ENCODE measurements at places on chromosomes 2 and 18. TPM values are rescaled to one million over a fixed set of nuclear protein-coding genes. Genes with fewer than 3 reads are reported as not detected.

The PRKAG3 gene
- not detected for total RNA-seq

The RNF144A gene
- 10.3 TPM for total RNA-seq

The RAPGEF4 gene
- total RNA-seq = 8.8 TPM

The IL1R2 gene
- 4.3 TPM for total RNA-seq

The CNGA3 gene
- not detected for total RNA-seq

The SLC4A5 gene
- 0.29 TPM for total RNA-seq

The GALNT5 gene
- 1.2 TPM for total RNA-seq

The OSR1 gene
- total RNA-seq = 8.6 TPM

The CFC1 gene
- total RNA-seq = 0.44 TPM

All from right cardiac atrium (tissue), 5 donors.